ENCODE measurements at places on chromosomes 16 and 17.

GRCh38 chr17:77873500-77874302, 84.8 kb upstream of the TNRC6C start:
- no peak for DNase-seq

GRCh38 chr17:43831633-43832032, 1.3 kb downstream of the MPP3 start:
- DNase-seq: no peak

DNA sequence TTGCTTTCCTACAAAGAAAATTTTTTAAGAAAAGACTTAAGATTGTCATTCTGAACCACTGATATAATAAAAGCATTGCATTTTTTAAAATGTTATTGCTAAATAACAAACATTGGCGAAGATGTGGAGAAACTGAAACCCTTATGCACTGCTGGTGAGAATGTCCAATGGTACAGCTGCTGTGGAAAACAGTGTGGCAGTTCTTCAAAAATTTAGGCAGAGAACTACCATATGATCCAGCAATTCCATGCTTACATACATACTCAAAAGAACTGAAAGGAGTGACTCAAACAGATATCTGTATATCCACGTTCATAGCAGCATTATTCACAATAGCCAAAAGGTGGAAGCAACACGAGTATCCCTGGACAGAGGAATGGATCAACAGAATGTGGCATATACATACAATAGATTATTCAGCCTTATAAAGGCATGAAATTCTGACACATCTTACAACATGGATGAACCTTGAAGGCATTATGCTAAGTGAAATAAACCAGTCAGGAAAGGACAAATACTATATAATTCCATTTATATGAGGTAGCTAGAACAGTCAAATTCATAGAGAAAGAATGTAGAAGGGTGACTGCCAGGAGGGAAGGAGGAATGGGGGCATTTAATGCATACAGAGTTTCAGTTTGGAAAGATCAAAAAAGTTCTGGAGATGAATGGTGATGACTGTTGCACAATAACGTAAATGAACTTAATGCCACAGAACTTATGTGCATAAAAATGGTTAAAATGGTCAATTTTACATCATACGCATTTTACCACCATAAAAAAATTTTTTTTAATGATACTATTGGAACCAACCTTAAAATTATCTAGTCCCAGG, 92.1 kb downstream of the CACNG1 start:
- no peak for DNase-seq

DNA sequence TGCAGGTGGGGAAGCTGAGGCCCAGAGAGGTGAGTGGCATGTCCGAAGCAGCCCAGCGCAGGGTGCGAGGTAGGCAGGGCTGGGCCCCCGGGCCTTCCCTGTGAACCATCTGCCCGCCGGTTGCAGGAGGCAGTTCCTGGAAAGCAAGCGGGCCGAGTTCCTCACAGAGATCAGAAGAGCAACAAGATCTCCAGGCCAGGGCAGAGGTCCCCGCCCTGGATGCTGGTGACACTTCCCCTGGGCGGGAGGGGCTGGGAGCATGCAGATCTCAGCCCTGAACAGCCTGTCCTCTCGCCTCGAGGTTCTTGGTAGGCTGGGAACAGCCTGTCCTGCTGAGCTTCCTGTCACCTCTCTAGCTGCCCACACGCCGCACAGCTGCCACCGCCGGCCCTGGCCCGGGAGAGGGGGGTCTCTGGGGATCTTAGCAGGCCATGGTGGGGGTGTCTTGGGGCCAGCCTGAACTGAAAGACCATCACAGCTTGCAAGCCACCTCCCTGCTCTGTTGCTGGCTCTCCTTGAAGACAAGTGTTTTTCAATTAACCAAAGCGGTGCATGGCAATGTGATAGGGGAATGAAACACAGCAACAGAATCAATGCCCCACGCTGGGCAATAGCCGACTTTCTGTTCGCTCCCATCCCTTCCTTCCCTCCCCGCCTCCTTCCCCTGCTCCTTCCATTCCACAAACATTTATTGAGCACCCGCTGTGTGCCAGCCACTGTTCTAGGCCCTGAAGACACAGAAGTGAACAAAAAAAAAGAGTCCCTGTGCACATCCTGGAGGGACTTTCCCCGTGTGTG, 31.7 kb downstream of the SOCS1 start:
- peak; percentile 58 for DNase-seq

DNA sequence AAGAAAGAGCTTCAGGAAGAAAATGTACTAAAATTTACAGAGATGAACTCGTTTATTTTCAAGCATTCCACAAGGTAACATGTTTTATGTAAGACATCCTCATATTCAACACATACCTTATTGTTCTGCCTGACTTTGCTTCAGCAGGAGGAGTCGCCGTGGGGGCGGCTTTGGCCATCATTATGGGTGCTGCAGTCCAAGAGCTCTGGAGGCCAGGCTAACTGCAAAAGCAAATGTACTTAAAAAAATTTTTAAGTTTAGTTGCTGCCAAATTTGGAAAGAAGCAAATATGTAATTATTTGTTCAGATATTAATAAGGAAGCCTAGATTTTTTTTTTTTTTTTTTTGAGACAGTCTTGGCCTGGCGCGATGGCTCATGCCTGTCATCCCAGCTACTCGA, 4.1 kb upstream of the SPG7 start:
- DNase-seq: no peak

GRCh38 chr17:41810659-41811548, 845 bp downstream of the P3H4 start:
- DNase-seq: no peak

DNA sequence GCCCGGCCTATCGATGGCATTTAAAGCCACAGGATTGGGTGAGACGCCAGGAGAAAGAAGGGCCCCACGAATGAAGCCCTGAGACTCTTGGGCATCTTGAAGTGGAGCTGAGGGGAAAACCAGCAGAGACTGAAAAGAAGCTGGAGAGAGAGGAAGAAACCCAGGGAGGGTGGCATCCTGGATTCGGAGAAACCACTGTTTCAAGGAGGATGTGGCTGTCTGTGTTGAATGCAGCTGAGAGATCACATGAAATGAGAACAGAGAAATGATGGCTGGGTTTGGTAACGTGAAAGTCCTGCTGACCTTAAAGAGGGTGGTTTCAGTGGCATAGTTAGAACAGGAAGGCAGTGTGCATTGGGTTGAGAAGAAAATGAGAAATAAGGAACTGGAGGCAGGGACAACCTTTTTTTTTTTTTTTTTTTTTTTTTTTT, 3.8 kb downstream of the TNFSF12 start:
- DNase-seq: no peak

- no peak for DNase-seq
Observed at GRCh38 chr17:48153691-48154358, 46.3 kb downstream of the SNX11 start.

DNA sequence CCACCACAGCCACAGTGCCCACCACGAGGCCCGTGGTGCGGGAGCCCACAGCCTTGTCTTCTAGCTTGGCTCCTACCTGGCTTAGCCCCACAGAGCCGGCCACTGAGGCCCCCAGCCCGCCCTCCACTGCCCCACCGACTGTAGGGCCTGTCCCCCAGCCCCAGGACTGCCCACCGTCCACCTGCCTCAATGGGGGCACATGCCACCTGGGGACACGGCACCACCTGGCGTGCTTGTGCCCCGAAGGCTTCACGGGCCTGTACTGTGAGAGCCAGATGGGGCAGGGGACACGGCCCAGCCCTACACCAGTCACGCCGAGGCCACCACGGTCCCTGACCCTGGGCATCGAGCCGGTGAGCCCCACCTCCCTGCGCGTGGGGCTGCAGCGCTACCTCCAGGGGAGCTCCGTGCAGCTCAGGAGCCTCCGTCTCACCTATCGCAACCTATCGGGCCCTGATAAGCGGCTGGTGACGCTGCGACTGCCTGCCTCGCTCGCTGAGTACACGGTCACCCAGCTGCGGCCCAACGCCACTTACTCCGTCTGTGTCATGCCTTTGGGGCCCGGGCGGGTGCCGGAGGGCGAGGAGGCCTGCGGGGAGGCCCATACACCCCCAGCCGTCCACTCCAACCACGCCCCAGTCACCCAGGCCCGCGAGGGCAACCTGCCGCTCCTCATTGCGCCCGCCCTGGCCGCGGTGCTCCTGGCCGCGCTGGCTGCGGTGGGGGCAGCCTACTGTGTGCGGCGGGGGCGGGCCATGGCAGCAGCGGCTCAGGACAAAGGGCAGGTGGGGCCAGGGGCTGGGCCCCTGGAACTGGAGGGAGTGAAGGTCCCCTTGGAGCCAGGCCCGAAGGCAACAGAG, 10.5 kb downstream of the VASN start:
- DNase-seq: no peak

GRCh38 chr16:79158337-79158736, 442.2 kb downstream of the MAF start:
- no peak for DNase-seq

DNA sequence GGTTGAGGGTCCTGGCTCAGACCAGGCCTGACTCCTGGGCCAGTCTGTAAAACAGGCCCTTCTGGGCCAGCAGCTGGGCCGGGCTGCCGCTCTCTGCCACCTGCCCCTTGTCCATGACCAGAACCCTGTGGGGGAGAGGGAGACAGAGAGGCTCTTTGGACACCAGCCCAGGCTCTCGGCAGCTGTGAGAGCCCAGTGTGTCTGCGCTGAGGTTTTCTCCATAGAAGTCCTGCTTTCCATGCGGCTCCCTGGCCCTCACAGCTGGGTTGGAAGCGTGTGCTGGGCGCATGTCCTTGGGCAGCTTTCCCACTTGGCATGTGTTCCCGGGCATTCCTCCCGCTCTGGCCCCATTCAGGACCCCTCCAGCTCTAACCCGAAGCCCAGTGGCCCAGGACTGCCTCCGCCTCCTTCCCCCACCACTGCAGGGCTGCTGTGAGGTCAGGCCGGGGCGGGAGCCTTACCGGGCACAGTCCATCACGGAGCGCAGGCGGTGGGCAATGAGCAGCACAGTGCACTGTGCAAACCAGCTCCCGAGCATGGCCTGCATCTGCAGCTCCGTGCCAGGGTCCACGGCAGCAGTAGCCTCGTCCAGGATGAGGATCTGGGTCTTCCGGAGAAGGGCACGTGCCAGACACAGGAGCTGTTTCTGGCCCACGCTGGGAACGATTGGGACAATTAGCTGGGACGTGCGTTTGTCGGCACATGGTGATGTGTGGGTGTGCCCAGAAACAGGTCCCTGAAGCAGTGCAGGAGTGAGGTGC, 73.0 kb downstream of the ABCC6 start:
- DNase-seq: no peak

- DNase-seq: no peak
Observed at GRCh38 chr16:78001451-78002025, 20.8 kb upstream of the CLEC3A start.

GRCh38 chr17:79831265-79832217, 7.7 kb downstream of the CBX4 start:
- no peak for DNase-seq

- DNase-seq: no peak
Observed at GRCh38 chr17:68511254-68511670, 968 bp upstream of the PRKAR1A start.

All from stimulated activated CD8-positive, alpha-beta memory T cell treated with anti-CD3 and anti-CD28 coated beads, Interleukin-7, amount 100 ng/mL, for 48 hours (primary cell).